ENCODE measurements at places on chromosomes 1 and 21. TPM values are rescaled to one million over a fixed set of nuclear protein-coding genes. Genes with fewer than 3 reads are reported as not detected.

- no peaks in the 10 kb centered on the region for H3K27me3 ChIP-seq
- no peaks in the 10 kb centered on the region for H3K36me3 ChIP-seq
- peaks cover 63% of the 10 kb centered on the region for H3K4me1 ChIP-seq
- DNase-seq, result no peak
- peak overlapping the region; percentile 53 for H3K27ac ChIP-seq
- no peak overlapping the region for H3K4me3 ChIP-seq
Observed at GRCh38 chr1:8599646-8600212, 217.7 kb downstream of the RERE start.

DNA sequence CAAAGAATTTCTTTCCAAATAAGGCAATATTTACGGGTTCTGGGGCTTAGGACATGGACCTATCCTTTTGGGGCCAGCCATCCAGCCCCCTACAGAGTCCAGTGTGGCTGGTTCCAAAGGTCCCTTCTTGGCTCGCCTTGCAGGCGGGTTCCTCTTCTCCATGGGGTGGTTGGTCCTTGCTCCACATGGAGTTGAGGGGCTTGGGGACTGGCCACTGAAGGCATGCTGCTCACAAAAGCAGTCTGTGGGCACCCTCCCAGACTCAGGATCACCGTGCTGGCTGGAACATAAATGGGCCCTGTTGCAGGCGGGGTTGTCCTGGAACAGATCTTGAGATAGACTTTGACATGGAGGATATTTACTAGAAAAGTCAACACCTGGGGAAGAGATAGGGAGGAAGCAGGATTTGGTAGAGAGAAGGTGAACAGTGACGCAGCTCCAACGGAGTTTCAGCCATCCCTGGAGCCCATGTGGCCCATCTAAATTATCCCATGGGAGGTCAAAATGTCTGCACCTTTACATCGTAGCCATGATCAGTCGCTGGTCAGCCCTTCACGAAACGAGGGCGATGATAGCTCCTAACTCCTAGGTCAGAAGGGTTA, 39.1 kb upstream of the LRP8 start:
- no peak for DNase-seq
- H3K4me1 ChIP-seq, result no peaks in the 10 kb centered on the region
- no peak overlapping the region for H3K27ac ChIP-seq

Gene FALEC
- 0.44 TPM for total RNA-seq

Gene GBP7
- total RNA-seq, result 0.11 TPM

- peak overlapping the region; percentile 87 for H3K27ac ChIP-seq
- peak overlapping the region; percentile 76 for H3K4me3 ChIP-seq
- peaks cover 57% of the 10 kb centered on the region for H3K4me1 ChIP-seq
- DNase-seq, result no peak
Observed at GRCh38 chr21:26962621-26963181, 4.2 kb downstream of the ADAMTS5 start.

Gene RASAL2
- total RNA-seq, result 28.3 TPM

Gene RPS6KA1
- 4.9 TPM for total RNA-seq

Gene TMEM54
- total RNA-seq, result 14.2 TPM

Gene ACOT11
- 64.8 TPM for total RNA-seq

GRCh38 chr1:55156093-55156492, 59.1 kb downstream of the USP24 start:
- no peak overlapping the region for H3K27ac ChIP-seq
- H3K4me3 ChIP-seq, result no peak overlapping the region
- no peak for DNase-seq

GRCh38 chr1:78367700-78368099, 123.1 kb upstream of the PTGFR start:
- no peaks in the 10 kb centered on the region for H3K27me3 ChIP-seq
- no peak for DNase-seq
- H3K27ac ChIP-seq, result no peak overlapping the region
- H3K4me3 ChIP-seq, result no peak overlapping the region
